ENCODE measurements at places on chromosomes 12 and 14.

DNA sequence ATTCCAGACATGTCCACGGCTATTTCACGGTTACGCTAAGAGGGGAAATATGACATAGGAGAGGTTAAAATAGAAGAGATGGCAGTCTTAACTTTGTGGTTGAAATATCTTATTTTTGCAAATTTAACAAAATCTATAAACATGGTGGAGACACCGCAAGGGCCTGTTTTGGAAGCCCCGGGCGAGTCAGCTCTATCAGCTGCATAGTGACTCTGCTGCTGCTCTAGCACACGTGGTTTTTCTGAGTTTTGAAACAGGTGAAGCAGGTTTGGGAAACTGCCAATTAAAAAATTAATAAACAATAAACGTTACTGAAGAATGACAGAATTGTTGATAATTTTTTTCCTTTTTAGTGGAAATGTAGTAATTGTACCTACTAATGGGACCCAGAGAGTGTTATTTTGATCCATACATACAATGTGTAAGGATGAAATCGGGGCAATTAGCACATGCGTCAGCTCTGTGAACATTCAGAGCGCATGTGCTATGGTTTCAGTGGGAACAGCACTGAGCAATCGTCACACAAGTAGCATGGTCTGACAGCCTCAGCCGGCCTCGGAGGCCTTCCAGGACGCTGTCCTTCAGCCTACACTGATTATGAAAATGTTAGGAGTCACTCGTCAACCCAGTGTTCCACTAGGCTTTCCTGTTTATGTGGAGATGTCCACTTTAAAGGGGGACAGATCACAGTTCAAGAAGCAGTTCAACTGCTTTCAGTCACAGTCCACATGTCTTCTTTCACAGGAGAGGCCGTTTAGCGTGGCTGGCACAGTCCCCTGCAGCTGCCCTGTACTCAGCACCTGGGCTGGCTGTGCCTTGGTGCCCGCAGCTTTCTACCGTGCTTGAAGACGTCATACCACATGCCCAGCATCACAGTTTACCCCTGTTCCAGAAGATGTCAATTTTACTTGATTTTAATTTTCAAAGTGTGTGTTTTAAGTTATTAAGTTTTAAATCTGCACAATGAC is 51.8 kb downstream of the MOK start:
- no peak for DNase-seq

DNA sequence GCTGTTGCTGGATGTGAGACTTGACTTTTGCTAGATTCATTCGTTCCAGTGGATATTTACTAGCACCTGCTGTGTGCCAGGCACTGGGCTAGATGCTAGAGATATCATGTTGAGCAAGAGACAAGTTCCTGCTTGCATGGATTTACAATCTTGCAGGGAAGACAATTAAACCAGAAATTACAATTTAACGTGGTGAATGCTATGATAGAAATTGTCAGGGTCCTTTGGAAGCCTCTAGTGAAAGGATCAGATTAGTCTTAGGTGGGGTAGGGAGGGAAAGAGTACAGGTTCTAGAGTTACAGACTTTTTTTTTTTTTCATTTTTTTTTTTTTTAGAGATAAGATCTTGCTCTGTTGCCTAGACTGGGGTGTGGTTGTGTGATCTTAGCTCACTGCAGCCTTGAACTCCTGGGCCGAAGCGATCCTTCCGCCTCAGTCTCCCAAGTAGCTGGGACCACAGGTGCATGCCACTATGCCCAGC is 36.7 kb downstream of the SPATS2 start:
- DNase-seq = no peak

DNA sequence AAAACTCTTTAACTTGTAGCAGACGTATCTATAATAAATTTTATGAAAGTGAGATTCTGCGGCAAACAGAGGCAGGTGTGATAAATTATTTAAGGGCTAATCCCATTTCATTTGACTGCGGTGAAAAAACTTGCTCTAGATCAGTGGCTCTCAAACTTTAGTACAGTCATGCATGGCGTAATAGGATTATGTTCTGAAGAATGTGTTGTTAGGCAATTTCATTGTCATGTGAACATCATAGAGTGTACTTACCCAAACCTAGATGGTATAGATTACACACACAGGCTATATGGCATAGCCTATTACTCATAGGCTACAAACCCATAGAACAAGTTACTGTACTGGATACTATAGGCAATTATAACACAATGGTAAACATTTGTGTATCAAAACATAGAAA is 83.7 kb downstream of the HEATR5A start:
- DNase-seq = peak; percentile 11

DNA sequence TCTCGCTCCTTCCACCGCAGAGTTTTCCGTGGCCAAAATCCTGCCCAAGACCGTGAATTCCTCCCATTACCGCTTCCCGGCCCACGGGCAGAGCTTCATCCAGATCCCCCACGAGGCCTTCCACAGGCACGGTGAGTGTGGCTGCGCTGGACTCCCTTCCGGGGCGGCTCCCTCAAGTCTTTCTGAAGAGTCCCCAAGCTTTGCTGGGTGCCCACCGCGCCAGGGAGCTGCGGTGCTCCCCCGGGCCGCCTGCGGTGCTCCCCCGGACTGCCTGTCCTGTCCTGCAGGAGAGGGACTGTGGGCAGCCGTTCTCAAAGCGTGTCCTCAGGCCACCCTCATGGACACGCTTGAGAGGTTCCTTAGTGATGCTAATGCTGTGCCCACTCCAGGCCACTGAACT is 50.5 kb downstream of the ADGRD1 start:
- no peak for DNase-seq

DNA sequence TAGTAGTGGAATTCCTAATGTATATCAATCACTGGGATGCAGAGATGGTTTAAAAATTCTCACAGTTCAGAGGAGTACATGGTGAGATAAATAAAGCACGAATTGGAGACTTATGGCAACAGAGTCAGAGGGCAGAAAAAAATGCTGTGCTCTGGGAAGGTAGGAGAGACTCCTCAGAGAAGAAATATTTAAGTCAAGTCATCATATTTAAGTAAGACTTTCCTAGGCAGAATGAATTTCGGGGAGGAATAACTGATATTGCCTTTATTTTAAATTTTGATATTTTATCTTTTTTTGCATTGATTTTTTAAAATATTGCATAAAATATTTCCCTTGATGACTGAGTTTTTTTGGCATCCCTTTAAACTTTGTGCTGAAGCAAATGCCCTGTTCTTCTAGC is 67.4 kb downstream of the OTOGL start:
- no peak for DNase-seq

DNA sequence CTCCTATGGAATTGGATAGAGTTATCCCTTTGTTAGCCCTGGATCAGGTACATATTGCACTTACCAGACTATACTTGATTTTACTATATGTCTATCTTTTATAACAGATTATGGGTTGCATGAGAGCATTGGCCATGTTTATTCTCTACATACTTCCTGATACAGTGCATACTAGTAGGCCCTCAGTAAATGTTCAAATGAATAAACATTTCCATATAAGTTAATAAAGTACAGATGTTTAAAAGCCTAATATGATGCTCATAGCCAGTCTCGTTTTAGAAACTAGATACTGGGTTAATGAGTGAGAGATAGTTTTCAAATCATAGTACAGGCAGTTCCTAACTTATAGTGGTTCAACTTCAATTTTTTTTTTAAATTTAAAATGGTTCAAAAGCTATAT is 39.5 kb upstream of the TOMM20L start:
- no peak for DNase-seq

DNA sequence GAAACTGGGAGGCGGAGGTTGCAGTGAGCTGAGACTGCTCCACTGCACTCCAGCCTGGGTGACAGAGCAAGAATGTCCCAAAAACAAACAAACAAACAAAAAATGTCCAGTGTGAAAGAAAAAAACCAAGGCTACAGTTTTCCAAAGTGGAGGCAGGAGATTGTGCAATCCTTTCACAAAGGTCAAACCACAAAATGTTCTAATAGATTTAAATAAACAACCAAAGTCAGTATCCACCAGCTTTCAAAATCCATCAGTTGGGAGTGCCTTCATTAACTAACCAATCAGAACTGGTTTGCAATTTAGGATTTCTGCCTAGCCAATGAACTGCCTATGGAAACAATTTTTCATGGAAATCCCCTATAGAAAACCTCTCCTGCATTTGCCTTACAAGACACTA is 52.3 kb upstream of the TRIM9 start:
- DNase-seq = no peak

GRCh38 chr14:72000907-72001306 is 68.7 kb downstream of the RGS6 start:
- no peak for DNase-seq

GRCh38 chr14:38000340-38000739 is 207.4 kb upstream of the SSTR1 start:
- DNase-seq = no peak

GRCh38 chr14:77909911-77910310 is 110.0 kb downstream of the ADCK1 start:
- no peak for DNase-seq

GRCh38 chr14:29463727-29464395 is 463.8 kb downstream of the PRKD1 start:
- DNase-seq = no peak

DNA sequence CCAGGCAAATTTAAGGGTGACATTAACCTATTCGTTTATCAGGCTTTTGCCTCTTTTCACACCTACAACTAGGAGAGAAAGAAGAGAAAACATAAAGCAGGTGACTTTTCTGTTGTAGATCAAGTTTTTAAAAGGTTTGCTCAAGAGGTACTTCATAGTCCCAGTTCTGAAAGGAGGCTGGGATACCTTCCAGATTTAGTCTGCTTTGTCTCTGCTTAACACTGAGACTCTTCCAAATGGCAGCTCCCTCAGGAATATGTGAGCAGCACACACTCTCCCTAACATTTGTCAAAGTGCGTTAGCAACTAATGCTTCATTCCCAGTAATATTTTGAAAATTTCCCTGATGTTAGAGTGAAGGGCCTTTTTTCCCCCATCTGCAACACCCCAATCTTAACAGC is 133.7 kb upstream of the RASSF8 start:
- DNase-seq = no peak

GRCh38 chr12:6540181-6540877 is 6.0 kb downstream of the GAPDH start:
- DNase-seq = peak; percentile 65

GRCh38 chr12:79329933-79330332 is 360.8 kb downstream of the PAWR start:
- DNase-seq = no peak

GRCh38 chr14:31560759-31561154 is 447 bp upstream of the NUBPL start:
- no peak for DNase-seq

GRCh38 chr14:50122291-50122690 is 5.9 kb upstream of the VCPKMT start:
- no peak for DNase-seq

GRCh38 chr14:69281450-69282169 is 21.7 kb downstream of the GALNT16 start:
- DNase-seq = no peak

GRCh38 chr12:123271001-123271668 is 521 bp downstream of the CDK2AP1 start:
- DNase-seq = peak; percentile 67

- no peak for DNase-seq
Measured at GRCh38 chr12:53729644-53730043, 2.4 kb upstream of the CALCOCO1 start.

- DNase-seq = no peak
Measured at GRCh38 chr12:130849561-130850417, 10.7 kb upstream of the STX2 start.

DNA sequence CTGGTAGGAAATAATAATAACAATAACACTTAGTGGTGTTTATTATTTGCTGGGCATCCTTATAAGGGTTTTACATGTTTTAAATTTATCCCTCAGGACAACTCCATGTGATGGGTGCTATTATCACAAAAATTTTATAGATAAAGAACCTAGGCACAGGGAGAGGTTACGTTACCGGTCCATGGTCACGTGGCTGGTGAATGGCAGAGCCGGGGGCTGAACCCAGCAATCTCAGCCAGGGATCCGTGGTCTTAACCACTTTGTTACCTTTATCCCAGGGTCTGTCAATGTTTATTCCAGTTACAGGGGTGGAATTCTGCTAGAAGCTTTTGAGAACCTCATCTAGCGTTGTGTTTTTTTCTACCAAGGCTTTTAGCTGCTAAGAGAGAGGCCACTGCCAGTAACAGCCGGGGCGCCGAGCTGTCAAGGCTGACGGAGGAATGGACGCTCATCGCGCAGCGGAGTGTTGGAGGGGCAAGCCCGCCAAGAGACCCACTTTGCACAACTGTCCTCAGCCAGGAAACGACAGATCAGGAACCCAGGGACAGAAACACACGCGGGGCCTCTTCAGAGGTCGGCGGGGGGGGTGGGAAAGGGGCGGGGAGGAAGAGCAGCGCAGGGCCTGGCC is 418 bp downstream of the AMN1 start:
- DNase-seq = peak; percentile 67

- no peak for DNase-seq
Measured at GRCh38 chr12:112602150-112602549, 183.4 kb downstream of the PTPN11 start.

DNA sequence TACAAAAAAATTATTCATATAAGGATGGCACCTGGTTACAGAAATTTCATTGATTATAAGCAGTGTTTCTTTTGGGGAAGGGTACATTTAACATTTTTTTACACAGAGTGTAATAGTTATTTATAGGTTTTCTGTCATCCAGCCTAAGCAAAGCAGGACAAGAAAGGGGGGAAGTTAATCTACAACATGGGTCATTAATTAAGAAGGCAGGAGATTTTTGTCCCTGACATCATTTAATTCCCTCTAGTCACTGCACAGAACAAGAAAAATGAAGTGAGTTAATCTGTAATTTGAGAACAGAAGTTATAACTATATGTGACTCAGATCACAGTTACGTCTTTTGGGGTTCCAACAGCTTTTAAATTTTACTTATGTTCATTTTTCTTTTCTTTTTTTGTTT is 173.4 kb downstream of the PTPRO start:
- no peak for DNase-seq

- no peak for DNase-seq
Measured at GRCh38 chr12:120979862-120980696, 1.7 kb downstream of the HNF1A start.

DNA sequence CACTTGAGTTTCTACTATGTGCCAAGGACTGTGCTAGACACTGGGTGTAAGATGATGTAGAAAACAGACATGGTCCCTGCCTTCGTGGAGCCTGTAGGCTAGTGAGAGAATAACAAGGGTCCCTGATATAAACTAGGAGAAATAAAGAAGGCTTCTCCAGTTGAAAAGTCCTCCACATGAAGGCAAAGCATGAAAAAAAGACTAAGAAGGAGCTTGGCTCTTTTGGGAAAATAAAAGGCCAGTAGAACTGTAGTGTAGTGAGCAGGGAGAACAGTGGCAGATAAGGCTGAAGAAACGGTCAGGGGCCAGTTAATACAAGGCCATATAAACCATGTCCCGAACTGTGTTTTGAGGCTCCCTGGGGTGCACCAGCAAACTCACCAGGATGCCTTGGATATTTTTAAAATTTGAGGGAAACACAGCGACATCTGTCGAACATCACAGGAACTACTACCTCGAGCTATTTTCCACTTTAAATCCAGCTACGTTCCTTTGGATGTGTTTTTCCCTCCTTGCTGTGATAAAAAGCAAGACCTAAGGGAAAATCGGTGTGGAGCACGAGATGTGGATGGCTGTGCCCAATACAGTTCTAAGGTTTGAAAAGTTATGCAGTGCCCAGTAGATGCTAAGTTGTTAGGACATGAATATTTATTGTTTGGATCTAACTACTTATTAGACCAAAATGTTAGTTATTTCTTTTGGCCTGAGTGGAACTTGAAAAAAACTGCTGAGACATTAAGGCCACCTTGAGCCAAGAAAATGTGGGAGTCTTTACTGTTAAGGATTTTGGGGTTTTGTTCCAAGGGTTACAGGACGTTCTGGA is 8.5 kb upstream of the CFL2 start:
- DNase-seq = peak; percentile 66

- no peak for DNase-seq
Measured at GRCh38 chr14:83320837-83321236, 1787.2 kb upstream of the SEL1L start.

- DNase-seq = no peak
Measured at GRCh38 chr14:29388571-29388970, 539.1 kb downstream of the PRKD1 start.

Data from hematopoietic multipotent progenitor cell treated with erythropoietin and hydrocortisone succinate and interleukin-3 and kit ligand, for 8 days (in vitro differentiated cells).